Choroid plexus epithelial cell (primary cell): ENCODE measurements at places on chromosomes 4 and X.

- no peak for DNase-seq
These were observed 484.1 kb upstream of the CPEB2 start for GRCh38 chr4:14518136-14518535.

DNA sequence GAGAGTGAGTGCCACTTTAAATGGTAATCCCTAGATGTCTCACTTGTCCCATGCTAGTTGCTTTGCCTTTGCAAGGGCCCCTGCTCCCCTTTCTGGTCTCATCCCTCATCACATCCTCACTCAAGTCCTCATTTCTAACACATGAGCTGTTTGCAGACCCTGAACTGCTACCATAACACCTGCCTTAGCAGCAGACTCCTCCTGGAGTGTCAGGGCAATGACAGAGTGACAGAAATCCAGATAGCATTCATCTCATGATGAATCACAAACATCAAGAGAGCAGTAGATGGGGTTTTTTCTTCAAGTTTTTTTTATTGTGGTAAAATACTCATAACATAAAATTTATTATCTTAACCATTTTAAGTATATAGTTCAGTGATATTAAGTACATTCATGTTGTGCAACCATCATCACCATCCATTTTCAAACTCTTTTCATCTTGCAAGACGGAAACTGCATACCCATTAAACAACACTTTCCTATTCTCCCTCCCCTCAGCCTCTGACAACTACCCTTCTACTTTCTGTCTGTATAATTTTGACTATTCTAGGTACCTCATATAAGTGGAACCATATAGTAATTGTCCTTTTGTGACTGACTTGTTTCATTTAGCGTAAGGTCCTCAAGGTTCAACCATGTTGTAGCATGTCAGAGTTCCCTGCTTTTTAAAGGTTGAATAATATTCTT is 133.2 kb upstream of the RPS6KA3 start:
- DNase-seq = no peak

DNA sequence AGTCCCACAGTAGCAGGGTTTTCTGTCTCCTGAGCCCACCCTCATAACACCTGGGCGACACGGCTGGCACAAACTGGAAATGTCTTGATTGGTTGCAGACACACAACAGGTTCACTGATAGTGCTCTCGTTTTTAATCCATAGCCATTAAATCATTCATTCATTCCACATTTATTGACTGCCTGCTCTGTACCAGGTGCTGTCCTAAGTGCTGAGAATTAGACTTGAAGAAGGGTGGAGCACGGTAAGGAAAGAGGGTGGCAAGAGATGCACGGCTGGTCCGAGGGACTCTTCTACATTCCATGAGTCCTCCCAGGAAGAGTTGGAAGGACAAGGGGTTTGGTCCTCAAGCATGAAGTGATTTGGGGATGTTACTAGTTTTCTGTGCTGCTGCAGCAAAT is 100.0 kb downstream of the RELL1 start:
- DNase-seq = no peak

DNA sequence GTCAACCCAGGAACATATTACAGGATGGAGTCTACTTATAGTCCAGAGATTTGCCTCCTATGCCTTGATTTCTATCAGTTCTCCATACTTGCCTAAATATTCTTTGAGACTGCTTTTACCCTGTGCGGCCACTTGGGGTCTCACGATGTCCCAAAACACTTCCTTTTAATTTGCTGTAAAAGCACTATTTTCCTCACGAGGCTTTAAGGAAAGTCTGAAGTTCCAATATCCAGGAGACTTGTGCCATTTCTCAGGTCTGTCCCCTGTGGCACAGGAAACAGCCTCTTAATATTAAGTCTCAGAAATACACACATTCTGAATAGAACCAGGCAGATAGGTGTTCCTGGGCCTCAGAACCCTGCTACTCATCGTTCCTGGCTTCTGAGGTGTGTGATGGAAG is 142.9 kb downstream of the TMEM164 start:
- DNase-seq = peak; percentile 56

DNA sequence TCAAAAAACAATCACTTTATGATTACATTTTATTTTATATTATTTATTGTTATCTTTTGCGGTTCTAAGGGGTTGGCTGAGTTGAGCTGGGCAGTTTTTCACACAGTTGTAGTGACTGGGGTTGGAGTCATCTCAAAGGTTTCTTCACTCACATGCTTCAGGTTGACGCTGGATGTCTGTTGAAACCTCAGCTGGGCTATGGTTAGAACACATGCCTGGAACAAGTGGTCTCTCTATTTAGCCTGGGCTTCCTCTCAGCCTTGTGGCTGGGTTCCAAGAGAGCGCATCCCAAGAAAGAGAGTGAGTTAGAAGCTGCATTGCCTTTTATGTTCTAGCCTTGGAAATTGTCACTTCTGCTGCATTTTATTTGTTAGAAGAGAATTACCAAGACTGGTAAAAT is 87.4 kb downstream of the CBLL2 start:
- DNase-seq = no peak

DNA sequence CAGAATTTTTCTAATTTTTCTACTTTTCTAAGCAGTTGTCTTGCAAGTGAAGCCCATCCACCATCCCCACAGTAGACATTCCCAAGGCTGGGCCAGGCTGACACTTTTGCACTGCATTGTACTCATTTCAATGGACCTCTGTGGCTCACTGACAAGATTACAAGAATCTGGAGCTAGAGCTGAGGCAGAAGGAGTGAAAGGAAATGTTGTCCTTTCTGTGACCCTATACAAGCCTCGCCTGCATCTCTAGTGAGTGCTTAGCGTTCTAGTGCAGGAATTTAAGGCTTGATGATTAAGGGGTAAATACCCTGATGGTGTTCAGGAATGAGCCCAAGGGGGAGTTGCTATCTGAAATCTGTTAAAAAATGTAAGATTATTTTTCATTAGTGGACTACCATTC is 6.3 kb downstream of the MAGED1 start:
- peak; percentile 53 for DNase-seq

DNA sequence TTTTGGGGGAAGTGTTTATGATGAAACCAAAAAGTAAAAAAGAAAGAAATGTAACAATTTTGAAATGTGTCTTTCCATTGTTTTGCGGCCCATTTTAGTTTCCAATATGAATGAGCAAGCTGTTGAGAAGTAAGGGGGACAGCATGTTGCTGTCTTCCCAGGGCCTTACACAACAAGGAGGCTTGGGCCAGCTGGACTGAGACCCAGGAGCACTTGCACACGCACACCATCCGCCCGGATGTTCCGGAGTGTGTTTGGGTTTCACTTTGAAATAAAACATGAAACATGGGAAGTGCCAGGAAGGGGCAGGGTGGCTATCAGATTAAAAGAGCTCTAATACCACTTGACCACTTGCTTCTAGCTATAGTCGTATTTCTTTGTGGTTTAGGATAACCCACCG is 144.4 kb downstream of the NHS start:
- DNase-seq = no peak

GRCh38 chrX:114061226-114061625 is 522.7 kb upstream of the HTR2C start:
- no peak for DNase-seq

- DNase-seq = no peak
These were observed 76.4 kb downstream of the MAGED4 start for GRCh38 chrX:52261125-52261462.

- DNase-seq = no peak
These were observed 39.9 kb downstream of the RELL1 start for GRCh38 chr4:37646247-37646646.

DNA sequence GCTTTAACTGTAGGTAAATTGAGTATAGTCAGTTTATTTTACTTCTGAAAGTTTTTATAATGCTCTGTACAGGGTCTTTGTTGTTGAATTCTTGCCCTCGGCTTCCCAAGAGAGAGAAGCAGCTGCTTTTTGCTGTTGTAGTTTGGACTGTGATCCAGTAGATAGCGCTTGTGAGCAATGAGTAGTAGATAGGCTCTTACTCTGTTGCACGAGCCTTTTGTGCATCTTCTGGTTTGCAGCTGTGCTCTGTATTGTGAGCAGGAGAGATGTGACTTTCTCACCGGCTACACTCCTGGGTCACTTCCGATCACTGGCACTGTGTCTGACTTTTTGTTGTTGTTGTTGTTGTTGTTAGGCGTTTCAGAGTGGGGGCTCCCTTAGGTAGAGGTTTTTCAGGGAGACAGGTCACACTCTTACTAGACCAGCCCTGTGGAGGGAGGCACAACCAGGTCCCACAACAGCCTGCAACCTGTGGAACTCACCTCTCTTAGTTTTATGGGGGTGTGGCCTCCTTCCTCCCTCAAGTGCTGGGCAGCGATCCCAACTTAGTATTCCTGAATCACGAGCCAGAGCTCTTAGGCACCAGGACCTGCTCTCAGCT is 822.1 kb upstream of the GALNTL6 start:
- DNase-seq = peak; percentile 55

DNA sequence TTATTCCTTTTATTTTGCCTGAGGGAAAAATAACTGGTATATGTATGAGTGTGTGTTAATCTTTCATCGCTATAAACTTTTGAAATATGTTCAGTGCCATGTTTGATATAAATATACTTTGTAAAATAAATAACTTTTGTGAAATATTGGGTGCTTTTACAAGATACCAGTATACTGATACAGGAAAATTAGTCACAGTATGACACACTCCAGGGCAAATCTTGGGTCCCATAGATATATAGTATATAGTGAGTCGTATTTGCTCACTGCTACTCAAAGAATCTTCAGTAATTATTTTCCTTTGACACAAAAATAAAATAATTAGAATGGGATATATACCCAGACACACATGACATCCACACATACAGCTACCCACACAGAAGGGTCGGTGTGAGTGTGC is 472.3 kb downstream of the GRID2 start:
- DNase-seq = no peak
